ENCODE measurements at places on chromosomes 3 and 15.

GRCh38 chr15:31489801-31490646 lies 163.4 kb downstream of the KLF13 start:
- DNase-seq, result no peak

DNA sequence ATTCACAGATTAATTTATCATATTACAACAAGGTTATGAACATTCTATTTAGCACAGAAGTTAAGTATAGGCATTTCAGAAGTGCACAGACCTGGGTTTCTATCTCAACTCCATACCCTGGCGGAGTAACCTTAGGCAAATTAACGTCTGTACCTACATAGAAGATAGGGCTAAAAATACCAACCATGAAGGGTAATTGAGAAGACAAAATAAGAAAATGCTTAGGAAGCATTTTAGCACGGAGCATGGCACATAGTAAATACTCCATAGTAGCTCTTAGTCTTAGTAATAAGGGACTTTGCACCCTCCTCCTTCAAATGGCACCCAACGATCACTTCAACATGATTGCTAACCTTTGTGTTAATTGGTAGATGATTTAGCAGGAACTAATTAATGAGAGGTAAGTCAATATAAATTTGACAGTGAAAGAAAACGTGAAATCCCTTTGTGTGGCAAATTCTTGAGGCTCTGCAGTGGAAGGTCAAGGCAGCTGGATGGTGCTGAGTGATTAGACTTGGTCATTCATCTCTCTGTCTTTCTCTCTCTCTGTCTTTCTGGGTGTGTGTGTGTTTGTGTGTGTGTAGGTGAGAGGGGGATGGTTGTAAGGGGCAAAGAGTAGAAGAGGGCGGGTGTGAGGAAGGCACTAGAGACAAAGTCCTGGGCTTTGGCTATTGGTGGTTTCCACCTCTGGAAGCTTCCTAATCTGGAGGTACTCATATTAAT lies 131.1 kb upstream of the PHLDB2 start:
- no peak for DNase-seq

DNA sequence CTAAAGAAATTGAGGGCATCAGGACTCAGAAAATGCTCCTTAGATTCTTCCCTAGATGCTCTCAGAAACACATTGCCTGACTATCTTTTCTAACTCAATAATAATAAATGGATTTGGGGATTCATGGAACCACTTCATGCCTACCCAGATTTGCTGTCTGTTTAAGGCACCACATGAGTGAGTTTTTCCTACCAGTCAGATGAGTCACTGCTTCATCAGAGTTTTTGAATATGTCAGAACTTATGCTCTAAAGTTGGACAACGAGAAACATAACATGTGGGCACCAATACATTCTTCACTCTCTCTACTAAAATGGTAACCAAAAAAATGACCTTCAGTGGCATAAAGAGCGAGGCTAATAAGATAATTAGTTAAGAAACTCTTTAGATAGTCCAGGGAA lies 1135.1 kb downstream of the TUSC7 start:
- DNase-seq, result no peak

DNA sequence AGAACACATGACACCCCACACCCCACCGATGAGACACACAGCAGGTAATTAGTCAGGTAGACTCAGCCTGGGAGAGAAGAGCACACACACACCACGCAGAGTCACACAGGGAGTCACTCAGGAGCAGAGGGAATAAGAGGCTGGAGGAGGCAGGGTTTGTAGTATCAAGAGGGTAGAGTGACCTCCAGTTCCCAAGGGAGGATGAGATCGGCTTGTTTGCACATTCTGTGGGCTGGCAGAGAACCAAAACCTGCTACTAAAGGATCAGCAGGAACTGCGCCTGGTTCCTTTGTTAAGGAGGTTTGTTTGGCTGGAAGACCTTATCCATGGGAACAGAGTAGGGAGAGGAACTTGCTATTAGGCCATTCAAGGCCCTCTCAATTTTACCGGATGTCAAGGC lies 281.4 kb upstream of the SLCO3A1 start:
- no peak for DNase-seq

DNA sequence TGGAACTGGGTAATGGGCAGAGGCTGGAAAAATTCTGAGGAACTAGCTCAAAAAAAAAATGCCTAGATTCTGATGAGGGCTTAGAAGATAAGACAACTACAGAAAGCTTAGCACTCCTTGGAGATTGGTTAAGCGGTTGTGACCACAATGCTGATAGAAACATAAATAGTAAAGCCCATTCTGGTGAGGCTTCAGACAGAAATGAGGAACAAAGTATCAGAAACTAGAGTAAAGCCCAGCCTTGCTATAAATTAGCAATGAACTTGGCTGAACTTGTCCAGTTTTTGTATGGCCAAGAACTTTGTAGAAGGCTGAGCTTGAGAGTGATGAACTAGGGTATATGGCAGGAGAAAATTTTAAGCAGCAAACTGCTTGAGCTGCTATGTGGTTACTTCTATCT lies 25.4 kb downstream of the GOLGB1 start:
- DNase-seq, result no peak

DNA sequence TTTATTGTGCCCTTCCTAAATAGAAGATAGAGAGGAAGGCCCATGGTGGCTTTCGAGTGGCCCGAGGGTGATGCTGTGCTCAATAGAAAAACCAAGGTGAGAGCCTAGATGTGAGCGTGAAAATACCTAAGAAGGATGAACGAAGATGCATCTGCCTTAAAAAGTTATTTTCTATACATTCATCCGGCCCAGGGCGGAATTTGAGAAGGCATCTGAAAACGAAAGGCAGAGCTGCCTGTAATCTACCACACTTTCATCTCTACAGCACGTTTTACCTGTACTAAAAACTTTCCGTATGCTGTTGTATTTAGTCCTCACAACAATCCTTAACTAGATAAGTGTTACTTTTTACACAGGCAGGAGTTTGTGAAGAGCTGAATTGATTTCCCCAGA lies 1.4 kb downstream of the DUT start:
- no peak for DNase-seq

DNA sequence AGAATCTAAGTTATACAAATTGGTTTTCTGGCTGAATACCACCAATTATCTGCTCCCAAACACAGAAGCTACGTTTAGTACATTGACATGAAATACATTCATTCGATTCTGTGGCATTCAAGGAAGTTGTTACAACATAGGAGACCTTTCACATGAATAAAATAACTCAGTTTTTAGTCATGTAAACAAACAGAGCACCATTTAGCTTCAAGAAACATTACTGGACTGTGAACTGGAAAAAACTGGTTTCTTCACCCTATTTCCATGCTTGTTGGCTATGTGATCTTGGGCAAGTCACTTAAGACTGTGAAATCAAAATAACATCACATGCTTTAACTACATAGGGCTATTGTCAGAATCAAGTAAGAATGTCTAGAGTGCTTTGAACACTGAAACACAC lies 46.2 kb downstream of the NRG4 start:
- DNase-seq, result no peak

DNA sequence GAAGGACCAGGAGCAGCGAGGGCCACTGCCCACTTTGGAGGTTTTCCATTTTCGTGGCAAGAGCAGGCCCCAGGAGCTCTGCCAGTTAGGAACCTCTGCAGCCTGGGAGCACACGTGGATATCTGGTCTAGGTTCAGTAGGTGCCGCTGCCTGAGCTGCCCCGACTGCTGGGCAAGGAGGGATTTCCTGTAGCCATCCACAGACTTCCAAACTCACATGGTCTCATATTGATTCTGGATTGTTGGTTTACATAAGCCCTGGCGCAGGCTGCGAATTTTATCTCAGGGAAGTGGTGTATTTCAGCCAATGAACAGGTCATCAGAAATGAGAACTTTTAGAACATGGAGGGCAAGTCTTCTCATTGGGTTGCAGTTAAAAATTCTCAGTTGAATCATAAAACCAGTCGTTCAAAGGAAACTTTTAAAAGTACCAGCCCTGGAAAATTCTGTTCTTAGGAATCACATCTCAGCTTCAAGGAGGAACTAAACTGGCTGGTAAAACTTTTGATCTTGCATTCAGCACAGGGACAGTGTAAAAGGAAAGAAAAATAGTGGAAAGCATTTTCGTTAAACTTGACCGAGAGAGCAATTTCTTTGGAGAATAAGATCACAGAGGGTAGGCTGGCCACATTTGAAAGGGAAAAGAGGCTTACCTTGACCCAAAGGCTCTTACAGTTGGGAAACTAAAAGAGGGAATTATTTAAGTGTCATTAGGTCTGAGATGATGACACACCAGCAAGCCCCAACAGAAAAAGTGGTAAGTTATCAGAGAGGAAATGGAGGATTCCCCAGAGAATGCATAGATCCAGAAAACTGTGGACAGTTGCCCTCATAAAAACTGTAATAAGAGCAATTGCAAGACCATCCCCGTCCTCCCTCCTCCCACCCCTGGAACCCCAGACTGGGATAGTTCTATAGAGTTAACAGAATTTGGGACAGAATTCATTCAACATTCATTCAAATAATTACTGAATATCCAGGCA lies 6.4 kb upstream of the RTP3 start:
- DNase-seq, result no peak
